A549 treated with RU486 at 1 μM for 4 hours (cell line): ENCODE measurements at places on chromosomes 4 and X. TPM values are rescaled to one million over a fixed set of nuclear protein-coding genes. Genes with fewer than 3 reads are reported as not detected.

JAKMIP1 gene
- total RNA-seq, result not detected in 5 replicates

UGT2A3 gene
- total RNA-seq, result 0.09 to 0.15 TPM (median 0.13 TPM) in 4 of 5 replicates, not detected in the other

HSFX1 gene
- total RNA-seq, result 0.14 to 0.40 TPM (median 0.34 TPM) in 5 replicates

SHOX gene
- total RNA-seq, result not detected in 5 replicates

SSX2B gene
- not detected in 5 replicates for total RNA-seq

POF1B gene
- 2.1 to 3.3 TPM (median 3.0 TPM) in 5 replicates for total RNA-seq

GYPB gene
- total RNA-seq, result not detected in 5 replicates

FRMPD4 gene
- 0.03 to 0.09 TPM (median 0.06 TPM) in 5 replicates for total RNA-seq

NXF2B gene
- not detected in 5 replicates for total RNA-seq

GPRASP1 gene
- 0.15 to 0.32 TPM (median 0.30 TPM) in 5 replicates for total RNA-seq

TACC3 gene
- total RNA-seq, result 80.4 to 92.6 TPM (median 83.1 TPM) in 5 replicates

BRS3 gene
- total RNA-seq, result not detected in 5 replicates

UBE2A gene
- 136 to 142 TPM (median 138 TPM) in 5 replicates for total RNA-seq

MAGEC2 gene
- total RNA-seq, result not detected in 5 replicates
